ENCODE measurements at places on chromosomes 5 and 9.
A peak's percentile ranks its signal among the peaks of the same experiment; 100 is the strongest.

- DNase-seq = no peak
Measured at GRCh38 chr9:33198165-33198564, 31.0 kb upstream of the B4GALT1 start.

GRCh38 chr5:60887746-60888145 lies 43.7 kb upstream of the ELOVL7 start:
- no peak for DNase-seq

DNA sequence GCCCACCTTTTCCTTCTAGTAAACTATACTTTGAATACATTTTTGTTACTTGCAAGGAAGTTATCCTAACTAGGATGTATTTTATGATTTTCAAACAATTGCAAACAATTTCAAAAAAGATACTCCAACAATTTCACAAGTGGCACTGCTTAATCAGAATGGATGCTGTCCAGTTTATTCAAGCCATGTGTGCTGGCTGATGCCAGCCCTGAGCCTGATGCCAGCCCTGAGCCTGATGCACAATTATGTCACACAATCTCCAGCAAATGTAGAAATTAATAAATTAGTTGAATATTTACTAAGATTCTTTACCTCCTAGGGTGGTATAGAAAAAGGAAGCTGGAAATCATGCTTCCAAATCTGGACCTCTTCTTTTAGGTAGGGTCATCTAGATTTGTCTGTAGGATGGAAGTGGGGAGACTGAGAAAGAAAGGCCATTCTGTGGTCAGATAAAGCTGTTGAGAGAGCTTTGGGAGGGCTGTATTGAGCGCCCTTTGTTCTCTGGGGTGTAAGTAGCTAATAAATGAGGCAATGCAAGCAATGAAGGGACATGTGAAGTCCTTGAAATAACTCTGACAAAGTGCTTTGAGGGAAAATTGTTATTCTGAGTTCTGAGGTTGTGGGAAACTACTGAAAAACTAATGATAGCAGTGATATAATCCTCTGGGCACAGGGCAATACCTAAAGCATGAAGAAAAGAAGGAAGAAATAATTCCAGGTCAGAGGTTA lies 5.8 kb upstream of the C6 start:
- DNase-seq = no peak

- DNase-seq = no peak
Measured at GRCh38 chr5:166648736-166649135, 1642.7 kb upstream of the WWC1 start.

GRCh38 chr9:78009186-78009585 lies 22.4 kb downstream of the GNAQ start:
- no peak for DNase-seq

- no peak for DNase-seq
Measured at GRCh38 chr9:71144495-71144894, 23.1 kb upstream of the TRPM3 start.

DNA sequence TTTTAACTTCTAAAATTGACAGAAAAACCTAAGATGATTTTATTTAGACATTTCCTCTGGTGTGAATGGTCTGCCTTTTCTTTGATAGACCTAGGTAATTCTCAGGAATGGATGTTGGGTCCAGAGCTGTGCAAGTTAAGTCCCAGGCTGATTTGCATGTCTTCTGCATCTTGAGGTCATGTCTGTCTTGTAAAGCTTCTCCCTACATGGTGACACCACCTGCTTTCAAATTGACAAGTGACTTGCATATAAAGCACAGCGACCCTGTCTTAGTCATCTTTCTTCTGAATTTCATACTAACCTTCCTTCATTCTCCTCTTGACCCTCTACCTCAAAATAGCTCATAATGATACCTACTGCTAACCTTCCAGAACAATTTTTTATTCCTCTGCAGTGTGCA lies 29.2 kb downstream of the OSTF1 start:
- DNase-seq = no peak

DNA sequence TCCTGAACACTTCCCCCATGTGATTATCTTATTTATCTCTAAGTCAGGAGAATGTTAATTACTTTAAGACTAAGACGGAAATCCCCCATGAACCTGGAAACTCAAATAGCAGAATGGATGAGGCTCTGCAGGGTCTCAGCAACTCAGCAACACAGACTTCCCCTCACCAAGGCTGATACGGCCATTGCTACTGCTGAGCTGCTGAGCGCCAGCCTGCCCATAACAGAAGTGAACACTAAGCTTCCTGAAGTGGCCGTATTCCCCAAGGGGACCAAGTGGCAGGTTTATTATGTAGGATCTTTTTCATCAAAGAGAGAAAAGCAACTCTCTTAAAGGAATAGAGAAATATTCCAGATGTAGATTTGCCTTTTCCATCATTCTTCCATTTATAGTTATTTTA lies 311.1 kb downstream of the RFX3 start:
- DNase-seq = no peak

- peak; percentile 70 for DNase-seq
Measured at GRCh38 chr9:36728651-36729520, 156.2 kb downstream of the MELK start.

DNA sequence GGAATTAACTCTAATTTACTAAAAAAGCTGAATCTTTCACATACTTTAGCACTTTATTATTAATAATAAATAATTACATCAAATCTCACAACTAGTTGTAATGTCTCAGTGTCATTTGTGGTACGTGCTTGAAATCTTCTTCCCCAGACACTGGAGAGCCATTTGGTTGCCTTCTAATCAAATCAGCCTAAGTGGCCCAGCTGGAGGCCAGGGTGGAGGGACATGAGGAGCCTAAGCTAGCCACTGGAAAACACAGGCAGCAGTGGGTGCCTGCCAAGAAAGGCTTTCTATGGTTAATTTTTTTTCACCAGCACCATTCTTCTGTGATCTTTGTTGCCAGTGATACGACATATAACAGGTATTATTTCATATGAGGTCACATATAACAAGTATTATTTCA lies 117.0 kb downstream of the ERCC6L2 start:
- DNase-seq = no peak

GRCh38 chr5:142901476-142902185 lies 131.5 kb downstream of the ARHGAP26 start:
- DNase-seq = no peak

GRCh38 chr5:174721530-174722432 lies 2.6 kb upstream of the MSX2 start:
- no peak for DNase-seq

DNA sequence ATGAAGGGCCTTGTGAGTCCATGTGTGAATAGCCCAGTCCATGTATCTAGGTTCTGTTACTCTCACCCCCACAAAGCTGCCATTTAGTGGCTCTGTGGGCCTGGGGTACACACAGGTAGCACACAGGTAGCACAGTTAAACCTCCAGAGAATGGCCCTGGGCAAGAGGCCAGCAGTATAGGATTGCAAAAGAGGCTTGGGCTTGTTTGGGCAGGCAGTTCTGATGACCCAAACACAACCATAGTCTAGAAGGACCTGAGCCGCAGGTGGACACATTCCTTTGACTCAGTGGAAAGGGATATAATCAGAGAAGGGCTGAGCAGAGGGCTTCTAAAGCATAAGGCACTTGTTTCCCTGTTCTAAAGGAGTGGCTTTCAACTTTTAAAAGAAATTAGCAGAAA lies 326.8 kb upstream of the SGCD start:
- DNase-seq = no peak

DNA sequence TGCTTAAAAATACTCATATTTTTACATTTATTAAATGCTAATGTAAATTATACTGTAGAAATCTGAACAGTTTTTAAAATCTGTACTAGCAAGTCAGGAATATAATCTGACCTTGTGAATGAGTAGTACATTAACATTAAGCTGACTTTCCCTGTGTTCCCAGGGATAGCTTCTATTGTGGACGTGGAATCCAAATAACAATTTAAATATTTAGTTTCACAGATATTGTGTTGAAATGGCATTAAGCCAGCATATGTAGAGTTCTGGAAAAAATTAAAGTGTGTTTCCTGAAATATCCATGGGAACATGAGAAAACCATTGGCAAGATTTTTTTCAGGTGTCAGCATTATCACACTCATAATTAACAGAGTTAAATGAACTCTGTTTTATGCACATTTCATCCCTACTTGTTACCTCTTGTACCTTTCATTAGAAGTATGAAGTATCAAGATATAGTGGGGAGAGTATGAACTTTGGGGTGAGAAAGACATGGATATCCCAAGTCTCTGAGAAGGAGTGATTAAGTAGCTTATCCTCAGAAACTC lies 5.7 kb downstream of the RABGAP1 start:
- no peak for DNase-seq

- DNase-seq = no peak
Measured at GRCh38 chr9:89839952-89840351, 235.1 kb downstream of the GADD45G start.

GRCh38 chr9:94908583-94909249 lies 182.2 kb downstream of the AOPEP start:
- DNase-seq = no peak

GRCh38 chr5:24141046-24141445 lies 503.7 kb downstream of the CDH10 start:
- no peak for DNase-seq

DNA sequence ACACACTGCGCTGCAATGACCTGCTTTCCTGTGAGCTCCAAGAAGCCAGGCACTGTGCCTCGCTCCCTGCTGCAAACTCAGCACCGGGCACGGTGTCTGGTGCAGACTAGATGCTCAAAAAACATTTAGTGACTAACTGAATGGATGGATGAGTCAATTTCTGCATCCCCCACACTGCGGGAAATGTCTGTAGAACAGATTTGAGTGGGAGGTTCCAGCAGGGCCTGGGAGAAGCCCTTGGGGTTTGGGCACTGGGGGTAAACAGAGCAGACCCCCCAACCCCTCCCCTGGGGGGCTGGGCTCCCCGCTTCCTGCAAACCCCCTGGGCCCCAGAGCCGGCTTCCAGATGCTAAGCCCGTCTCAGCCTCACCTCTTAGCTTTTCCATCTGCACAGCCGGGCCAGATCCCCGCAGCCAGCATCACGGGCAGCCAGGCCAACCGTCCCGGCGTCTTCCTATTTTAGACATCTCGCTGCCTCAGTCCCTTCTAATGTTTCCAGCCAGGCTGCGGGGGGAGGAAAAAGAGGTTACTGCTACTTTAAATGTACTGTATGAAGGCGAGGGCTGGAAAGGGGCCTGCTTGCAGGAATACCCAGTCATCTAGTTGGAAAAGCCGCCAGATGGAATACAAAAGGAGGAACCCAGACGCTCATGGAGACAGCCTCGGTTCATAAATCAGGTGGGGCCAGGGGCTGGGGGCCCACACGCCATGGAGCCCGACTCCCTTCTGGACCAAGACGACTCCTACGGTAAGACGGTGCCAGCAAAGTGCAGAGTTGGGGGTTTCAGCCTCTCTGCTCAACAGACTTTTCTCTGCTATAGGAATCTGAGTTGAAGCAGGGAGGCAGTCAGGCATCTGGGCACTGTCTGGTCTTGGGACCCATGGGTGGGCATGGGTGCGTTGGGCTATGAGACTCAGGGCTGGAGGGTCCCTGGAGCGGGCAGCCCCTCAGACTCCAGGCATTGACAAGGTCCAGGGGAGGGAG lies 67.1 kb upstream of the GGTA1 start:
- no peak for DNase-seq

- no peak for DNase-seq
Measured at GRCh38 chr9:106874652-106875051, 11.7 kb downstream of the ZNF462 start.

- DNase-seq = no peak
Measured at GRCh38 chr9:33884856-33885701, 68.1 kb downstream of the UBE2R2 start.

DNA sequence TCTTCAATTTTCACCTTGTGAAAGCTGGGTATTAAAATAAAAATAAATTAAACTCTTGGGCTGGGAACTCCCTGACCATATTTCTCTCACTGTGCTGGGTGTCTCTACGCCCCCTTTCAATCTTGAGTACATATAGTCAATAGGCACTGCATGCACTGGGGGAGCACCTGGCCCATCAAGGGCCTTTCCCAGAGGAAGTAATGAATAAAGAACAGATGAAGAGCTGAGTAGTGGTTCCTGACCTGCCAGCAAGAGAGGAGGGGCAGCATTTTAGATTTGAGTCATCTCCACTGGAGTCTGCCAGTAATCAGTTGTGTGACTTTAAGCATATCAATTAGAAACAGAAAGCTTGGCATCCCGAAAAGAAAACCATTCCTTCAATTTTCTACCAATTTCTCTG lies 6.2 kb downstream of the MAPKAP1 start:
- peak; percentile 71 for DNase-seq

DNA sequence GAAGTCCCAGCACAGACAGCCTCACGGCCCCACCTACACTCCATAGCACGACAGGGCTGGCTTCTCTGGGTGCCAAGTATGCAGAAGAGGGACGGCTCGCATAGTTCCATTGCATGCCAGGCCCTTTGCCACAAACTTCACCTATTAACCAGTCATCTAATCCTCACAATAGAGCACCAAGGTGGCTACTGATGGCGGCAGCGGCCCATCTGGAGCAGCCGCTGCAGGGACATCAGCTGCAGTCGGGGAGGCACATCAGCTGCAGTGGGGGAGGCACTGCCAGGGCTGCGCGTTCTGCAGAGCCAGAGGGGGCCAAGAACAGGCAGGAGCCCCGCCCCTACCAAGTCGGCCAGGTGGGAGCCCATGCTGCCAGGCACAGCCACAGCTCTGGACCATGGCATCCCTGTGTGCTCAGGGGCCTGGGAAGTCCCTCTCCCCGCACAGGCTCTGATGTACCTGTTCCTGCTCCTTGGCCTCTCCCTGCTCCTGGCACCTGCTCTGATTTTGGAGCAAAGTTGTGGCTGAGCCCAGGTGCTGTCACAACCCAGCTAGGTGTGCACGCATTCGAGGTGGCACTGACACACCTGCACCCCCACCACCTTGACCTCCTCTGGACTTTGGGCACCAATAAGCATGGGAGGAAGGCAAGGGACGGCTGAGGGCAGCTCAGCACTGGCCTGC lies 61.5 kb upstream of the SYNPO start:
- DNase-seq = no peak

Data from GM13977 (cell line).